Hematopoietic multipotent progenitor cell treated with erythropoietin and hydrocortisone succinate and interleukin-3 and kit ligand, for 15 days (in vitro differentiated cells): ENCODE measurements at places on chromosomes 4 and X.

DNA sequence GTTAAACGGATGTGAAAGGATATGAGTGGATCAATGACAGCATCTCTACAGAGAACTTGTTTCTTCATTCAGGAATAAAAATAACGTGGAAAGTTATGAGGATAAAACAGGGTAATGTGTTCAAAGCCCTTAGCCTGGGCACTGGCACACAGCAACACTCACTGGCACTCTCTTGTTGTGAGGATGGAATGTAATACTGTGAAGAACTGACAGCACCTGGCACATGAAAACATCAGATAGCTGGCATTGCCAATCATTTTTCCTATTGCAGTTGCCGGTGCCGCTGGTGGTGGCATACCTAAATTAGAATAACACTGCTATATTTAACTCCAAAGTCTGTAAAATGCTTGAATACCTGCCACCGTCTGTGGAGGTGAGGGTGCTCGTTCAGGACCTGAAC is 1061.2 kb downstream of the DMD start:
- no peak for DNase-seq

DNA sequence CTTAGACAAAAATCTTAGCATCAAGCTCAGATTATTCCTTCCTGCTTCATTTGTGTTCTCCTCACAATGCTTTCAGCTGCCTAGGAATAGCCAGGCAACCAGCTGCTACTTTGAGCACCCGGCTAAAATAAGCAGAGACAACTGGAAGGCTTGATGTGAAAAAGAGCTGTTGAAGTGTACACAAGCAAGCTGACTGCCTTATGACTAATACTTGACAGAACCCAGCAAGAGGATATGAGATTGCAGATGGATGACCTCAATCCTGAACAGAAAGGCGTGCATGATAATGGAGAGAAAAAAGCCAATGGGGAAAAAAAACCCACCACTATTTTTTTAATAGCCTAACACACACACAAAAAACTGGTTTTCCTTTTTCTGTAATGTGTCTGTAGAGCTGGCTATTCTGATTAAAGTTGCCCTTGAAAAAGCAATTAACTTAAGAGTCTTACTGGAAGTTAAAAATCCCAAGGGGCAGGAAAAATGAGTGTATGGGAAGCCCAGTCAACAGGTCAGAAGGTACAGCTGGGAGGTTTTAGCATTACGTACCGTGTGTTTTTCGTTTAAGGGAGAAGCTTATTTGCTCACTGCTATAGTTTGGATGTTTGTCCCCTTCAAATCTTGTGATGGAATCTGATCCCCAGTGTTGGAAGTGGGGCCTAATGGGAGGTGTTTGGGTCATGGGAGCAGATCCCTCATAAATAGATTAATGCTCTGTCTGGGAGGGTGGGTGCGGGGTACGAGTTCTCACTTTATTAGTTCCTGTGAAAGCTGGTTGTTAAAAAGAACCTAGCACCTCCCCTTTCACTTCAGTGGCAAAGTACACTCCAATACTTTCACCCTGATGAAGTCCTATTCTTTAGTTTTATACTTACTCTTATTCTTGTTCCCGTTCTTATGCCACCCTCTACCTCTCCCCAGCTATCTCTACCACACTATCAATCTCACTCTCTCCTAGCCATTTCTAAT is 37.1 kb upstream of the HERC6 start:
- DNase-seq, result no peak

DNA sequence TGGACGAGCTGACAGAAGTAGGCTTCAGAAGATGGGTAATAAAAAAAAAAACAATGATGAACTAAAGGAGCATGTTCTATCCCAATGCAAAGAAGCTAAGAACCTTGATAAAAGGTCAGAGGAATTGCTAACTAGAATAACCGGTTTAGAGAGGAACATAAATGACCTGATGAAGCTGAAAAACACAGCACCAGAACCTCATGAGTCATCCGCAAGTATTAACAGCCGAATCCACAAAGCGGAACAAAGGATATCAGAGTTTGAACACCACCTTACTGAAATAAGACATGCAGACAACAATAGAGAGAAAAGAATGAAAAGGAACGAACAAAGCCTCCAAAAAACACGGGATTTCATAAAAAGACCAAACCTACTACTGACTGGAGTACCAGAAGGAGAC is 10.5 kb downstream of the NELFA start:
- DNase-seq, result no peak

DNA sequence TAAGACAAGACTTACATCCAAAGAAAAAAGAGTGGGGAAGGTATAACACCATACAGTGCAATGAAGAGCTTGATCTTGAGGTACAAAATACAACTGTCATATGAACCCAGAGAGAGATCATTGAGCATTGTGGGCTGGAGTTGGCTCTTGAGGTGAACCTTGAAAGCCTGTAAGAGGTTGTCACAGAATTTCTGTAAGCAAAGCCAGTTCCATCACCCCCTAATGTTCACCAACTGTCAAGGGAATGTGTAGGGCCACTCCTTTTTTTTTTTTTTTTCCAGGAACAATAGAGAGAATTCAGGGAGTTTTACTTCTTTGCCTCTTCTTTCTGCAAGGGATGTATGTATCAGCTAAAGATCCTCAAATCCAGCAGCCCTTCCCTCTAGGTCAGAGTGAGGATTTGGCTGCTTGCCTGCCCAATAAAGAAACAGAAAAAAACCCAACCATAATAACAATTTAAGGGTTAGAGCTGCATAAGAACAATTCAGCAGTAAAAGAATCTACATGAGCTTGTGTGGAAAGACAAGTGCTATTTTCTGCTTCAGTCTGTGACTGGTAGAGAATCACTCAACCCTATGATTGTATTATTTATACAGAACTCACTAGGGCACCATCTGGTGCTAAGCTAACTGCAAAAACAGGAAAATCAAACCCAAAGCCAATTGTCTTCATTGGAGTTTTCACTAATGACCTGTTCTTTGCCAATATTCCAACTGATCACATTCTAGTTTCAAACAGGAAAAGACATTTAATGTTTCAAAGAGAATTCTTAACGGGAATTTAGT is 217.5 kb upstream of the TEX13C start:
- DNase-seq, result no peak

DNA sequence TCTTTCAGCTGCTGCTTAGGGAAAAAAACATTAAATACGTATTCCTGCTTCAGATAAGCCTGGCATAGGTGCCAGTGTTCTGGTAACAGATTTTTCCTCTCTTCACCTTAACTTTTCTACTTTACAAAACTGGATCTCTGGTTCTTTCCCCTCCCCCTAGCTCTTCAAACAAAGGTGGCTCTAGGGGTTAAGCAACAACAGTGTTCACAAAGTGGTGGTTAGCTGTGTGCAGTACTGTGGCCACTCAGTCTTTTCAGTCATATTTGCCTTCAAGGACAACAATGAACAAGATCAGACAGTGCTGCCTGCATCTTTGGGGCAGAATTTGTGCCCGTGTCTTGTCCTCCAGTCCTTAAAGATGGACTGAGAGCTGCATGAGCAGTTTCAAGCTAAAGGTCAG is 15.1 kb upstream of the RGN start:
- no peak for DNase-seq

DNA sequence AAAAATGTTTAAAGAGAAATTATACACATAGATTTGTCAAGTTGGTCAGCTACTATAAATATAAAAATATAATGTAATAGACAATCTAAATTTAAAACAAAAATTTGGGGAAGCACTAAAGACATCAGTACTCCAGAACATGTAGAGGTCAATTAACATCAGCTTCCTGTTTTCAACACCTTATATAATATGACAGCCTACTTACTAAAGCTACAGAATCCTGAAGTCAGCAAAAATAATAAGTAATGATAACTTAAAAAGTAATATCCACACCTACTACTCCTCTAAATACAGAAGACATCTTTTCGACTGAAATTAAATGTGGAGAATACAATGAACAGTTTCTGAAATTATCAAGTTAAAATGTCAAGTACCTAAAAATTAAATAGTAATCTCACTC is 118.6 kb downstream of the LRBA start:
- no peak for DNase-seq

DNA sequence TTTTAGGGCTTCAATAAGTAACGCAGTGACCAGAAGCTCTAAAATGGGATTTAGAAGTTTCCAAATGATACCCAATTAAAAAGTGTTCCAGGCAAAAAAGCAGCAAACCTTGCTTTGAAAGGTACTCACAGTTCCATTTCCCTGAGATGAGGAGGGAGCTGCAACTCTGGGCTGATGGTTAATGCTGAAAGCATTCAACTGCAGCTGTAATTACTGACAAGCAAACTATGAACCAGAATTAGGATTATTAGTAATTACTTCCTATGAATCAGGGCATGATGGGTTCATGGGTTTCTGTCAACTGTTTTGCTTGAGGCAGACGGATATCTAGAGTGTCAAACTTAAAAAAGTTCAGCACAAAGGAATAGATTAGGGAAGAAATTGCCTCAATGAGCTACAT is 357.4 kb downstream of the STIM2 start:
- DNase-seq, result no peak

- no peak for DNase-seq
Observed at GRCh38 chr4:146762016-146762415, 123.3 kb downstream of the POU4F2 start.

DNA sequence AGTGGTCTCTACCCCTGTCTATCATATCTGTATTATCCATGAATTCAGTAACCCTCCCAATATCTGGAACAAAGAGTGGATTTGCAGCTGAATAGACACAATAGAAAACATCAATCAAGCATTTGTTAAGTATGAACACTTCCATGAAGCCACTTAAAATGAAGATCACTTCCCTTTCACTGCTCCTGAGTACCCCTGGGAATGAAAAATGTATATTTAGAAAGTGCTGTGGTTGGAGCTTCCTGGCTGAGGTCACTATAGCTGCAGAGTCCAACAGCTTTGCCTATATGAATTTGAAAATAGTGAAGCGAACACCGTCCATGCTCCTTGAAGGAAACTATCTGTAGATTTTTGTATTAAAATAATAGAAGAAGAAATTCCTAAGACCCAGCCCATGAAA is 227.0 kb downstream of the DTHD1 start:
- DNase-seq, result no peak

DNA sequence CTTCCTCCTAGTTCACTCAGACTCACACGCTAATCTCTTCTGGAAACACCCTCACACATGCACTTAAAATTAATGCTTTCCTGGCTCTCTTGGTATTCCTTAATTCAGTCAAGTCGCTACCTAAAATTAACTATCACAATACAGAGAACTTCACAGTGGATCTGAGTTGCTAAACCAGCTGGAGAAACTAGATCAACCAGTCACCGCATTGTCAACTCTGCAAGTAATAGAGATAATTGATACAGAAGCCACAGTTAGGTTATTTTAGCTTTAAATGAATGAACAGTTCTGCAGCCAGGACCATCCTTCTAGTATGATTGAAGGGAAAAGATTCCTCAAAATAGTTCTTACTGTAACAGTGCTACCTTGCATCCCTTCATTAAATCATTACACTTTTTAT is 6.0 kb upstream of the TBC1D9 start:
- DNase-seq, result no peak

- peak; percentile 84 for DNase-seq
Observed at GRCh38 chr4:13627606-13628311, at the start of gene BOD1L1. TSS of gene BOD1L1 (minus strand) at chr4:13627725. CDS start at chr4:13627587, 138 bp downstream.

- no peak for DNase-seq
Observed at GRCh38 chr4:118957722-118958445, 69.2 kb downstream of the SYNPO2 start.

DNA sequence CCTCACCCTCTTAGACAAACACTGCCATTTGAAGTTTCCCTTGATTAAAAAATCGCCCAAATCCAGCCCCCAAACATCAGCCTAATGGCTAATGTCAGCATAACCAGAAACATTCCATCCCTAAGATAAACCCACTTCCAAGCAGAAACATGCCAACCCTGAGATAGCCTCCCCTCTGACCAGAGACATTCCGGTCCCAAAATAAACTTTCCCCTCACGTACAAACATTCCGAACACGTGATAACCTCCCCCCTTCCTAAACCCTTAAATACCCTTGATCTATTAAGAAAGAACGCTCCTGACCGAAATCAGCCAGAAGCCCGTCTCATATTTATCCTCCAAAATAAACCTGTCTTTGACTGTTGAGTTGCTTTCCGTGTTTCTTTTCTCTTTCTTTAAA is 237.2 kb downstream of the ASMT start:
- DNase-seq, result no peak

GRCh38 chrX:31392513-31392912 is 320.7 kb upstream of the FTHL17 start:
- DNase-seq, result no peak

DNA sequence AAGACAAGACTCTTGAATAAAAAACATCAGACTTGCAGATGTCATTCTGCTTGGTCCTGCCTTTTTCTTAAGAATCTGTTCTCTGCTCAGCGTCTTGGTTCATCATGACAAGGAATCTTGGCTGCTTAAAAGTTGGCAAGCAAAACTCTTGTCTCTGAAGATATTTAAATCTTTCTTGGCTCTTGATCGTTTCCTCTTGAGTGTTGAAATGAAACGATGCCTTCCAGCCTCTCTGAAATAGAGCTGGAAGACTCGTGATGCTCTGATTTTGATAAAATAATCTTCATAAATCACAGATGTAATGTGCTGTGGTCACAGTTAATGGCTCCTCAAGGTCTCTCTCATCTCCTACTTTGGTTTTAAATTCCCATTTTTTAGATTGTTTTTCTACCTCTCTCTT is 39.9 kb upstream of the TMEM192 start:
- DNase-seq, result no peak

- no peak for DNase-seq
Observed at GRCh38 chrX:23841847-23842522, 59.0 kb downstream of the SAT1 start.

GRCh38 chrX:45986081-45986480 is 559.1 kb downstream of the ZNF674 start:
- no peak for DNase-seq

DNA sequence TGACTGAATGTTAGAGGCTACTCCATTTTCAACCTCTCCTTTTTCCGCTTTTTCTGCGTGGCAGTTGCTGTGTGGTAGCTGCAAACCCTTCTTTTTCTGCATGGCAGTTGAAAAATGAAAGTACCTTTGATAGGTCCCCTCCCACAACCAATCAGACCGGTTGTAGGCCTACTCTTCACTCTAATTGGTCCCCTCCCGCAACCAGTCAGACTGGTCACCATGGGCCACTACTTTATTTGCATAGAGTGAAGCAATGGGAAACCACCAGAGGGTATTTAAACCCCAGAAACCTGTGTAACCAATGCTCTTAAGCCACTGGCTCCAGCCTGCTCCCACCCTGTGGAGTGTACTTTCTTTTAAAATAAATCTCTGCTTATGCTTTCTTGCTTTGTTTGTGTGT is 877.8 kb downstream of the FAM133A start:
- DNase-seq, result no peak

GRCh38 chr4:2183394-2183793 is 58.5 kb downstream of the HAUS3 start:
- DNase-seq, result no peak

- DNase-seq, result no peak
Observed at GRCh38 chr4:89129080-89129640, 17.8 kb downstream of the TIGD2 start.

- DNase-seq, result no peak
Observed at GRCh38 chr4:94448815-94449375, 2.8 kb upstream of the PDLIM5 start.

DNA sequence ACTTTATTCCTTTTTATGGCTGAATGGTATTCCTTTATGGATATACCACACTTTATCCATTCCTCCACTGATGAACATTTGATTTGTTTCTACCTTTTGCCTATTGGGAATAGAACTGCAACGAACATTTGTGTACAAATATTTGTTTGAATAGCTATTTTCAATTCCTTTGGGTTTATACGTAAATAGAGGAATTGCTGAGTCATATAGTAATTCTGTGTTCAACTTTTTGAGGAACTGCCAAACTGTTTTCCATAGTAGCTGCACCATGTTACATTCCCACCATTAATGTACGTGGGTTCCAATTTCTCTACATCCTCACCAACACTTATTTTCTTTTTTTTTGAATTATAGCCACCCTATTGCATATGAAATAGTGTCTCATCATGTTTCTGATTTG is 156.5 kb upstream of the ATP6AP2 start:
- no peak for DNase-seq
